Esophagus muscularis mucosa (tissue), 4 donors: ENCODE measurements at places on chromosomes 13 and 19.

DNA sequence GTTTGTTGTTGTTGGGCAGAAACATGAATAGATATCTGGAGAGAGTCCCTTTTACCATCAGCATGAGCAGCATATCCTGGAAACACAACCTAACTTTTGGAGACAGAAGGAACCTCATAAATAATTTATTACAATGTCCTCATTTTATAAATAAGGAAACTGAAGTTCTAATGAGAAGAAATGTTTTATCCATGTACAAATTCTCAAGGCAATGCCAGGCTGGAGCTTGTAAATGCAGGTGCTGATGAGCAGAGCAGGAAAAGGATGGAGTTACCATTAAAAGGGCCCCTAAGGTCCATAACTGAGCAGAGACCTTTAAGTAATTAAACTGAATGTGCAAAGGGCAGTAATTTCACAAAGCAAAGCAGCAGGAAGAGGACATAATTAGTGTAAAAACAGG is 17.3 kb downstream of the LCP1 start:
- peaks cover 6% of the 10 kb centered on the region for H3K4me1 ChIP-seq
- no peaks in the 10 kb centered on the region for H3K27me3 ChIP-seq
- H3K27ac ChIP-seq, result no peak overlapping the region
- DNase-seq, result no peak
- H3K36me3 ChIP-seq, result no peaks in the 10 kb centered on the region
- H3K4me3 ChIP-seq, result no peak overlapping the region

DNA sequence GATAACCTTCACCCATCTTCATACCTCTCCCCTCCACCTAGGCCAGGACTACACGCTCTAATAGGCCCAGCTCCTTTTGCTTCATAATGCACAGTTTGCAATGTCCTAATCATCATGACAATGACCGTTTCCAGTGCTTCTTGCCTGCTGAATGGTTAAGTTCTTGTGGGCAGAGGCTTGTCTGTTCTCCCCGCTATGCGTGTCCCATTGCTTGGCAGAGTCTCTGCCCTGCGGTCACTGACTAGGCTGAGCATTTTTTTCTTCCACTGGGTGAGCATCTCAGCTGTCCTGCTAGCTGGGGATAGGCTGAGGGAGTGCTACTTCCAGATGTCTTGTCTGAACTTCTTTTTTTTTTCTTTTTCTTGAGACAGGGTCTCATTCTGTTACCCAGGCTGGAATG is 314.7 kb downstream of the UQCRFS1 start:
- no peak overlapping the region for H3K4me3 ChIP-seq
- H3K4me1 ChIP-seq, result no peaks in the 10 kb centered on the region
- no peak overlapping the region for H3K27ac ChIP-seq

GRCh38 chr19:17716309-17716929 is 2.9 kb upstream of the MAP1S start:
- no peaks in the 10 kb centered on the region for H3K27me3 ChIP-seq
- no peak for DNase-seq
- peaks cover 43% of the 10 kb centered on the region for H3K4me1 ChIP-seq
- no peak overlapping the region for H3K4me3 ChIP-seq
- H3K27ac ChIP-seq, result peak overlapping the region; percentile 30

GRCh38 chr19:10113592-10113963 is 2.1 kb downstream of the P2RY11 start:
- peaks cover 59% of the 10 kb centered on the region for H3K36me3 ChIP-seq
- no peak overlapping the region for H3K4me3 ChIP-seq
- H3K27me3 ChIP-seq, result no peaks in the 10 kb centered on the region
- peaks cover 19% of the 10 kb centered on the region for H3K4me1 ChIP-seq
- no peak for DNase-seq
